Fibroblast of the aortic adventitia (primary cell): ENCODE measurements at places on chromosomes 16 and 17.

- DNase-seq = no peak
Observed at GRCh38 chr17:59315866-59316265, 15.6 kb upstream of the YPEL2 start.

GRCh38 chr17:61305024-61305423 is 94.6 kb upstream of the TBX2 start:
- DNase-seq = peak; percentile 51

DNA sequence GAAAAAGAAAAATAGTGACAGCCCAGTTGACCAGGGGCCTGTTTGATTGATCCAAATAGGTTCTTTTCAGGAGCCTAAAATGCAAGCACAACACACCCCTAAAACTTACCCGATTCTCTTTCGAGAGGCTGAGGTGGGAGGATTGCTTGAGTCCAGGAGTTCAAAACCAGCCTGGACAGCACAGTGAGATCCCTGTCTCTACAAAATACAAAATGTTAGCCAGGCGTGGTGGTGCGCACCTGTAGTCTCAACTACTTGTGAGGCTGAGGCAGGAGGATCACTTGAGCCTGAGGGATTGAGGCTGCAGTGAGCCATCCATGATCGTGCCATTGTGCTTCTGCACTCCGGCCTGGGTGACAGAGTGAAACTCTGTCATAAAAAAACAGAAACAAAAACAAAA is 1.5 kb upstream of the KIF19 start:
- no peak for DNase-seq

DNA sequence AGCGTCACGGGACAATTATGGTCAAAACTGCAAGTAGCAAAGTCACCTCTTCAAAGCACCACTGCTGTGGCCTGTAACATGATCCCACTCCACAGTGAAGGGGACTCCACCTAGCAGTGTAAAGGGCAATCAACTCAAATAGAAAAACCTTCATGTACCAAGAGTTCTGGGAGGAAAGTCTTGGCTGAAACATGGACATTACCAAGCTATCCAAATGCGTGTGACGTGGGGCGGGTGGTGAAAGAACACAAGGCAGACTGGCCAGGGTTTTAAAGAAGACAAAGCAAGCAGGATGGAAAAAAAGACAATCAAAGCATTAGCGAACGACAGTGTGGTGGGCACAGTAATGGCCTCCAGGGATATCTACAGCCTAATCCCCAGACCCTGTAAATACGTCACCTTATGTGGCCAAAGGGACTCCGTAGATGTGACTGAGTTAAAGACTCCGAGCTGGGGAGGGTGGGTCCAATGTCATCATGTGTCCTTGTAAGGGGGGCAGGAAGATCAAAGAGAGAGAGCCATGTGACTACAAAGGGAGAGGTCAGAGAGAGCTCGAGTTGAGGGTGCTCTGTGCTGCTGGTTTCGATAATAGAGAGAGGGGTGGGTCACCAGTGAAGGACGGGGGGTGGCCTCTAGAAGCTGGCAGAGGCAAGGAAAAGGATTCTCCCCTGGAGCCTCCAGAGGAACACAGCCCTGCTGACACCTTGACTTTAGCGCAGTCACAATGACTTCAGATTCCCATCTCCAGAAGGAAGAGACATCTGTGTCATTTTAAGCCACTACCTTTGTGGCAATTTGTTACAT is 6.0 kb downstream of the HSDL1 start:
- peak; percentile 51 for DNase-seq

DNA sequence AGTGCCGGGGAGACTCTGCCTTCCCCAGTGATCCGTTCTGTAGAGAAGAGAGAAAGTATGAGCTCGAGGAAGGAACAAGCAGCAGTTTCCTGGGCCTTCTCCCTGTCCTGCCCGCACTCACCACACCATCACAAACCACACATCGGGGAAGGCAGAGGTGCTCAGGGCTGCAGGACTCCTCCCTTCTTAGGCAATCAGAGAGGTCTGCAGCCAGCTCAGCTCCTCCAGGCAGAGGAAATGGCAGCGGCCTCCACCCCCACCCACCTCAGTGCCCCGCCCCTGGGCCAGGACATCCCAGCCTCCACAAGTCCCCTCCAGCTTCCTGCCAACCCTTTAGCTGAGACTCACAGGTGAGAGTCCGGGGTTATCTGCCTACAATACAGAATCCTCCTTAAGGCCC is 2.0 kb downstream of the ZNF319 start:
- peak; percentile 45 for DNase-seq

DNA sequence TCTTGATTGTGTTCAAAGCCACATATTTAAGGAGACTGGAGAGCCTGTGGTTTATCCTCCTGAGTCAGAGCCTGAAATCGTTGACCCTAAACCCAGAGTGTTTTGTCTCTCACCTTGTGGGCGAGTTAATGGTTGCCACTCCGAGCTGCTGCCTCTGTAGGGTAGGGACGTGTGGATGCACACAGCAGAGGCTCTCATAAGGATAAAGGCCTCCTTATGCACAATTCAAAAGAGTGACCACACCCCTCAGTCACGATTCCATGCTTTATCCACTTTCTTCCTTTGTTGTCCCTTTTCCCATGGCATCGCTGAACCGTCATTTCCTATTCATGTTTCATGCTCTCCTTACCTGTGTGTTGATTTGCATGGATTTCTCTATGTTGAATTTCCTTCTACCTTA is 805.0 kb upstream of the RBFOX1 start:
- DNase-seq = no peak

DNA sequence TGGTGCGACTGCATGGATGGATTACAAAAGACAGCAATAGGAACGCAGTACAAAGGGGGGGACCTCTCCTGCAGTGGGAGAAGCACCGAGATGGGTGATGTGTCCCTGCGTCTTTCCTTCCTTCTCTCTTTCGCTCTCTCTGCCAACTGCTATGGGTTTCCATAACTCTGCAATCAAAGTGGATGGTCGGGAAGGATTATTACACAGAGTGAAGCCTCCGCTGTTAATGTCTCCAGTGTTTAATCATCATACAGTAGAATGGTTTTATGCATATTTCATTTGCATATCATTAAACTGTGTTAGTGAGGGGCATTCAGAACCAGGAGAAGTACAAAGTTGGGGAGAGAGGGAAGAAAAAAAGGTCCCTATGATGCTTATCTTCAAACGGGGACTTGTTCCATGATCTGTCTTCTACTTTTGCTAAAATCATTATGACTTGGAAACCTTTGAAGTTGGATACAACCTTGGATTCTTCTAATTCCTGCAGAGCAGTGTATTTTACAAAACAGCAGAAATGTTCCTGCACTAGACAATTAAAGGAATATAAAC is 255.9 kb upstream of the PMFBP1 start:
- DNase-seq = no peak

- peak; percentile 69 for DNase-seq
Observed at GRCh38 chr17:78899361-78900260, 3.4 kb downstream of the CEP295NL start.

- peak; percentile 32 for DNase-seq
Observed at GRCh38 chr16:16083421-16084156, 134.2 kb downstream of the ABCC1 start.

- no peak for DNase-seq
Observed at GRCh38 chr16:1354815-1355540, 3.2 kb downstream of the GNPTG start.

- peak; percentile 70 for DNase-seq
Observed at GRCh38 chr16:86375364-86375763, 135.0 kb upstream of the FOXF1 start.

DNA sequence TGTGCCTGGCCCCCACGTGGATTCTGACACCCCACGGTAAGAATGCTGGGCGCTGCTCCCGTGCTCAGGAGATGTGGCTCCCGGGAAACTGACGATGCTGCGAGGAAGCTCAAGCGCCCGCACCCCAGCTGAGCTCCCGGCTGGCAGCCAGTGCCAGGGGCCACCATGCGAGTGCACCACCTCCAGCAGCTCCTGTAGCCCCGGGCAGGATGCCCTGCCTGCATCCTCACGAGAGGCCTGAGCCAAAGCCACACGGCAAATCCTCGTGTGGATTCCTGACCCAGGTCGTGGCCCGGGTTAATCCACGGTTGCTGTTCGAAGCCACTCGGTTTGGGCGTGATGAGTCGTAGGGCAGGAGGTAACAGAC is 11.6 kb upstream of the DPEP1 start:
- no peak for DNase-seq

- DNase-seq = peak; percentile 76
Observed at GRCh38 chr17:8120520-8121406, 2.4 kb upstream of the ALOXE3 start.

GRCh38 chr17:22409160-22409751 is 716.9 kb downstream of the KCNJ18 start:
- DNase-seq = no peak

DNA sequence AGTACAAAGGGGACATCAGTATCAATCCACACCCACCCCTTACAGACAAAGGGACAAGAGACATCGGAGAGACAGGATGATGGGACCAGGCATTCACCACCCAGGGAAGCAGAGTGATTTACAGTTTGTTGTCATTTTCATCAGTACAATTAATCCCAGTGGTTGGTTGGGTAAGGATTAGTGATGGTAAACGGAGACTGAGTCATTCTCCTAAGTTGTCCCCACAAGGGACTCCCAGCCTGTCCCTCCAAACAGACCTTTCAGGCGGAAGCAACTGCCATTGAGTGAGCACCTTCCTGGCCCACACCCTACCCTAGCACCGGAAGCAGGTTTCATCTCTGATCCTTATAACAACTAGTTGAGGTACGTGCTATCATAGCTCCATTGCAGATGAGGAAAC is 11.2 kb downstream of the PPL start:
- no peak for DNase-seq

DNA sequence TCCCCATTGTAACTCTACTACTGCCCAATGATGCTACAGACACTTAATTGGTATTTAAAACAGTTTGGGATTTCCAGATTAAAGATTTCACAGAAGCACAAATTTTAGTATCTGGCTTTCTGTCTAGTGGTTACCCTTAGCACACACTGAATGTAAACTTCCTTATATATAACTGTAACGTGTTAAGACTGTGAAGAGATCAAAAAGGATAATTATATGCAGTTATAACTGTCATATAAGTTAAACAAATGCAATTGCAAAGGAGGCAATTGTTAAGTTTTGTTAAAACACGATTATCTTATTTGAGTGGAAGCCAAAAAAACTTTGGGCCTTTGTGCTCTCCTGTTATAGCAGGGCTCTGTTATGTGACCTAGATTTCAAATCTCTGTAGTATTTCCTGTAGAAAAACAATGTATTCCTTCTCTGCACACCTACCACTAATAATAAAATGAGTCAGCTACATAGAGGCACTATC is 147.9 kb downstream of the STXBP4 start:
- peak; percentile 30 for DNase-seq

GRCh38 chr17:11178581-11178980 is 62.4 kb upstream of the SHISA6 start:
- no peak for DNase-seq

GRCh38 chr17:59074494-59074893 is 32.2 kb downstream of the TRIM37 start:
- peak; percentile 71 for DNase-seq

DNA sequence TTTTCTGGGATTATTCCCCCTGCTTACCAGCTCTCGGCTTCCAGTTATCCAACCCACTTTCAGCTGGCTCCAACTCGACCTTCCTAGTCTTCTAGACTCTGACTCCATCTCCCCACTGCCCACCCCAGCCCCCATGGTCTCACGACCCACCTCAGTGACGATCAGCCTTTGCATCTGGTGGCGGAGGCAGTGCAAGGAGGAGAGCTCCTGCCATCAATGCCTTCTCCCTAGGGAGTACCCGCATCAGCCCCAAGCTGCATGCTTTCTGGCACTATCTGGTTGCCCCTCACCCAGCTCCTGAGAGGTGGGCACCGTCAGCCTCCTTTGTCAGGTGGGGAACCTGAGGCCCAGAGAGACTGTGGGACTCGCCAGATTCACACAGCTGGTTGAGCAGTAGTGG is 72.6 kb upstream of the RPL38 start:
- DNase-seq = no peak

- DNase-seq = no peak
Observed at GRCh38 chr17:55748841-55749240, 2.0 kb upstream of the PCTP start.

DNA sequence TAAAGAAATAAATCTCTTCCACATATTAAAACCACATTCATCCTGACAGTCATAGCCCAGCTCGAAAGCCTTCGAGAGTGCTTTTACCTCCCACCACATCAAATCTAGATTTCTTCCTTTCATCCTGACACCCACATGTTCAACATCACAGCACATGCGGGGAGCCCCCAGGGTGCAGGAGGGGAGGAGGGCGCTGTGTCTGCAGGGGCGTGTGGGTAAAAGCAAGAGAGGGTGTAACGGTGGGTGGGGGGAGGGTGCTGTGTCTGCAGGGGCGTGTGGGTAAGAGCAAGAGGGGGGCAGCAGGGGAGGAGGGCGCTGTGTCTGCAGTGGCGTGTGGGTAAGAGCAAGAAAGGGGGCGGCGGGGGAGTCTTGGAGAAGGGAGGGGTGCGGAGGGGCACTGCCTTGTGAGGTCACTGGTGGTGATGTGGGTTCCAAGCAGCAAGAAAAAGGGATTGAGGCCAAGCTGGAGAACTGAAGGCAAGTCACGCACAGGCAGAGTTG is 34.7 kb downstream of the ADCY9 start:
- peak; percentile 67 for DNase-seq

GRCh38 chr17:1880851-1881630 is 51.2 kb downstream of the RPA1 start:
- DNase-seq = no peak

DNA sequence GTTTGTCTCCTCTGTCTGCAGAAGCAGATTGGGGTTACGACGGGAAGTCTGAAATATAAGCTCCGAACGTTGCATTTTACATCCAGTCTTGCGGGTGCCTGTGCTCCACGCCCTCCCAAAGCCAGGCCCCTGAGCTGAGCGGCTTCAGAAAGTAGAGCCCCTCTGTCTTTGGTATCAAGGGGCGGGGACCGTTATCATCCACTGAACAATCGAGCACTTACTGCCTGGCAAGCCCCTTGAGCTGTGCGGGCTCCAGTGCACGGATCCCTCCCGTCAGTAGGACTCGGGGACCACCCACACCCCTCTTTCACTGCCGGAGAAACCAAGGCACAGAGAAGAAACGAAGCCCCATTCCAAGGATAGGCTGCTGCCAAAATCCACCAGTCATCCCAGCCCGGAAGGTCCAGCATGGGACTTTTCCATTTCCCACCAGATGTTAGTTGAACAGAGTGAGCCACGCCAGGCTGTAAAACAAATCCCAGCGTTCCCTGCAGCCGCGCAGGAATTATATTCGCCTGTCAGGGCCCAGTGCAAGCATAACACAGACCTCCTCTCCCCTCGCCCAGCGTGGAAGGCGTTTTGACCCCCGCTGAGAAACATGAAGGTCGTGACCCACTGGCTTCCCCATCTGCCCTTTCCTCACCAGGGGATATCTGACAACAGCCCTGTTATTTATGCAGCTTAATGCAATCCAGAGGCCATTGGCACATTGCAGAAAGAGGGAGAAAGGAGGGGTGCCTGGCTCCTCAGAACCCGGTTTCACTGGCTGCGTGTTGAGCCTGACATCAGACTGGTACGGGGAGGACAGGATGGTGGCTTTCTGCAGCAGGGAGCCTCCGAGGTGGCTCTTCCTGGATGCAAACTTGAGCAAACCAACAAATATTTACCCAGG is 212.2 kb upstream of the FOXF1 start:
- peak; percentile 35 for DNase-seq

DNA sequence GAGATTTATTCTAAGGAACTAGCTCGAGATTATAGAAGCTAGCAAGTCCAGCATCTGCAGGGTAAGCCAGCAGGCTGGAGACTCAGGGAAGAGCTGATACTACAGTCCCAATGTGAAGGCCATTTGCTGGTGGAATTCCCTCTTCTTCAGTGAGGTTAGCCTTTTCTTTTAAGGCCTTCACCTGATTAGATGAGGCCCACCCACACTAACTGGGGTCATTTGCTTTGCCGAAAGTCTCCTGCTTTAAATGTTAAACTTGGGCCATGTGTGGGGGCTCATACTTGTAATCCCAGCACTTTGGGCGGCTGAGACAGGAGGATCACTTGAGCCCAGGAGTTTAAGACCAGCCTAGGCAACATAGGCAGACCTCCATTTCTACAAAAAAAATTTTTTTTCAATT is 168.3 kb downstream of the LGALS9B start:
- no peak for DNase-seq
